ENCODE measurements at places on chromosomes 1 and 21. TPM values are rescaled to one million over a fixed set of nuclear protein-coding genes. Genes with fewer than 3 reads are reported as not detected.

- H3K4me1 ChIP-seq: no peaks in the 10 kb centered on the region
- no peak for DNase-seq
- H3K27me3 ChIP-seq: peaks cover 1% of the 10 kb centered on the region
- no peaks in the 10 kb centered on the region for H3K36me3 ChIP-seq
- no peak overlapping the region for H3K4me3 ChIP-seq
Observed at GRCh38 chr1:5611851-5612250, 380.4 kb downstream of the NPHP4 start.

DNA sequence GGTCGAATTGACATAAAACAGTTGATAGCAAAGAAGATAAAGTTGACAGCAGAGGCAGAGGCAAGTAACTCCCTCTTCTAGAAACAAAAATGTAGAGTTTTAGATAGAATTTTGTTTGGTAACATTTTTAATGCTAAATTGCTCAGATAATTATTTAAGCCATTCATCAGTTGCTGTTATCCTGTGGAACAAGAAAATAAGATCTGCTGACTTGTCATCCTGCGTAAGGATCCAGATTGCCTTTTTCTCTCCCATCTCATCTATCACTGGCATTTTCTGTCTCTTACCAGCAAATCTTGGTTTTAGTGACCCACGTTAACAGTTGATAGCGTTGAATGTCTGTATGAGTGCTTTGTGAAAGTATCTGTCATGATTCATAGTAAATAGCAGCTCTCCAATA is 29.8 kb downstream of the SOAT1 start:
- DNase-seq: no peak
- H3K4me1 ChIP-seq: peaks cover 14% of the 10 kb centered on the region
- H3K27ac ChIP-seq: peak overlapping the region; percentile 10
- H3K36me3 ChIP-seq: peaks cover 11% of the 10 kb centered on the region

DNA sequence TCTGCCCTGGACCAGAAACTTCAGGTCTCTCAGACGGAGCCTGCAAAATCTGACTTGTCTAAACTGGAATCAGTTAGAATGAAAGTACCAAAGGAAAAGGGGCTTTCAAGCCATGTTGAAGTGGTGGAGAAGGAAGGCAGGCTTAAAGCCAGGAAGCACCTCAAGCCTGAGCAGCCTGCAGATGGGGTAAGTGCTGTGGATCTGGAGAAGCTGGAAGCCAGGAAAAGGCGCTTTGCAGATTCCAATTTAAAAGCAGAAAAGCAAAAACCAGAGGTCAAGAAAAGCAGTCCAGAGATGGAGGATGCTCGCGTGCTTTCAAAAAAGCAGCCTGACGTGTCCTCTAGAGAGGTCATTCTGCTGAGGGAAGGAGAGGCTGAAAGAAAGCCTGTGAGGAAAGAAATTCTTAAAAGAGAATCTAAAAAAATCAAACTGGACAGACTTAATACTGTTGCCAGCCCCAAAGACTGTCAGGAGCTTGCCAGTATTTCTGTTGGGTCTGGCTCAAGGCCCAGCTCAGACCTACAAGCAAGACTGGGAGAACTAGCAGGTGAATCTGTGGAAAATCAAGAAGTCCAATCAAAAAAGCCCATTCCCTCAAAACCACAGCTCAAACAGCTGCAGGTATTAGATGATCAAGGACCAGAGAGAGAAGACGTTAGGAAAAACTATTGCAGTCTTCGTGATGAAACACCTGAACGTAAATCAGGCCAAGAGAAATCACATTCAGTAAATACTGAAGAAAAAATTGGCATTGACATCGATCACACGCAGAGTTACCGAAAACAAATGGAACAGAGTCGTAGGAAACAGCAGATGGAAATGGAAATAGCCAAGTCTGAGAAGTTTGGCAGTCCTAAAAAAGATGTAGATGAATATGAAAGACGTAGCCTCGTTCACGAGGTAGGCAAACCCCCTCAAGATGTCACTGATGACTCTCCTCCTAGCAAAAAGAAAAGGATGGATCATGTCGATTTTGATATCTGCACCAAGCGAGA is 46.6 kb downstream of the ZBTB17 start:
- H3K4me3 ChIP-seq: peak overlapping the region; percentile 15
- H3K4me1 ChIP-seq: no peaks in the 10 kb centered on the region
- H3K27me3 ChIP-seq: peaks cover 7% of the 10 kb centered on the region
- H3K27ac ChIP-seq: no peak overlapping the region

DNA sequence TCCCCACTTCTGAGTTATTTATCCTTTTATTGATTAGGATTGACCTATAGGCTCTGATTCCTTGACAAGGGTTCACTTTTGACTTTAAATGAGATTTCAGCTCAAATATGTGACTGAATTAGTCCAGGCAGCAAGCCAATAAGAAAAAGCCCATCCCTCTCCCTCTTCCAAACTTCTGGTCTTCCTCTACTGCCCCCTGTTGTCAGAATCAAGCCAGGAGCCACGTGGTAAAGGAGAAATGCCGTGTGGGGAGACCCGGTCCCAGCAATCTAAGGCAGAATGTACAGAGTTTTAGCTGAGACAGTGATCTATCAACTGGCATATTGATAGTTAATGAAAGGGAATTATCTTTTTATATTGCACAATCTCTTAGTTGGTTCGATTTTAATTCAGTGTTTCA is 5.2 kb downstream of the ADAMTS5 start:
- peak; percentile 12 for DNase-seq
- H3K27ac ChIP-seq: no peak overlapping the region
- peaks cover 5% of the 10 kb centered on the region for H3K27me3 ChIP-seq
- H3K36me3 ChIP-seq: no peaks in the 10 kb centered on the region

GRCh38 chr1:1419813-1420653 is 1.0 kb downstream of the ANKRD65 start:
- no peak overlapping the region for H3K27ac ChIP-seq
- no peak for DNase-seq
- H3K4me3 ChIP-seq: no peak overlapping the region
- H3K27me3 ChIP-seq: peaks cover 8% of the 10 kb centered on the region
- H3K36me3 ChIP-seq: peaks cover 4% of the 10 kb centered on the region

- H3K36me3 ChIP-seq: no peaks in the 10 kb centered on the region
- H3K4me1 ChIP-seq: peaks cover 9% of the 10 kb centered on the region
- H3K27ac ChIP-seq: no peak overlapping the region
- no peaks in the 10 kb centered on the region for H3K27me3 ChIP-seq
Observed at GRCh38 chr1:246157516-246157915, 349.6 kb downstream of the SMYD3 start.

The GLRX2 gene
- 11.0 TPM for total RNA-seq

Measured in endothelial cell (in vitro differentiated cells).